ENCODE measurements at places on chromosomes 11 and 22. TPM values are rescaled to one million over a fixed set of nuclear protein-coding genes. Genes with fewer than 3 reads are reported as not detected.

DNA sequence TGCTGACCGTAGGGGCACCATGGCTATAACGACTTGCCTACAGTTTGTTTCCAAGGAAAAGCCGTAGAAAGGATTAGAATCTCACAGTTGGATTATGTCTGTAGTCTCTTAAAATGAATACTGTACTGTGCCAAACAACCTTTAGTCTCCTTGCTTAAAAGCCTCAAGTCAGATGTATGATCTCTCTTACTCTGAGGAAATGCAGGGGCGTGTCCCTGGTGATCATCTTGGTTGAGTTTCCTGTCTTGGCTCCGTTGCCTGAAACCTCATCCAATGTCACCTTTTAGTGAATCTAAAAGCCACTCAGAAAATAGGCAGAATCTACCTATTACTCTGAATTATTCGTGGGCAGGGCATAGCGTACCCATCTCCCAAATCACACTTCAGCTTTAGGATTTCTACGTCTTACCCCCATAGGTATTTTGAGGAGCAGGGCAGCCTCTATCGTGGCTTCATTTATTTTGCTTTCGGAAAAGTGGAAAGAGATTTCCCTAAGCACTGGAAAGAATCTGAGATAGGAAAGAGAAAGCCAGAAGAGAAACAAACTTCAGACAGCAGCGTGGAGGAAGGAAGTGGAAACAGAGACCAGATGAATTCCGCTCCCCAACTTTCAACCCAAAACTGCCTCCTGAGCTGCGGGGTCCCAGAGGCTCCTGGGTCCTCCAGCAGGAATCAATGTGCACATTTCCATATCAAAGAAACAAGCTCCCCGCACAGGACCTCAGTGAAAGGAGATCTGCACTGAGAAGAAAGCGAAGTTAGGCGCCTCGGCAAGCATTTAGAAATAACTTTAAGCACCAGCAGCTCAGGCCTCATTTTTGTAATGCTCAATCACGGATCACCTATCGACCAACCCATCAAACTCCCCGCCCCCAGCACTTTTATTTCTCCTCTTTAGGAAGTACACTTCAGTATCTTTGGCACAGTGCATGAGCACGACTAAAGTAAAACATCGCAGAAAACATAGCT is 245.8 kb downstream of the ETS1 start:
- DNase-seq: peak; percentile 62

GRCh38 chr11:57248780-57249383 is 11.8 kb upstream of the APLNR start:
- peak; percentile 83 for DNase-seq

- no peak for DNase-seq
Observed at GRCh38 chr22:45819305-45819704, 147.7 kb downstream of the ATXN10 start.

- DNase-seq: peak; percentile 95
Observed at GRCh38 chr22:18156878-18157713, 7.1 kb downstream of the USP18 start.

- DNase-seq: no peak
Observed at GRCh38 chr11:19077965-19078364, 17.4 kb upstream of the MRGPRX2 start.

DNA sequence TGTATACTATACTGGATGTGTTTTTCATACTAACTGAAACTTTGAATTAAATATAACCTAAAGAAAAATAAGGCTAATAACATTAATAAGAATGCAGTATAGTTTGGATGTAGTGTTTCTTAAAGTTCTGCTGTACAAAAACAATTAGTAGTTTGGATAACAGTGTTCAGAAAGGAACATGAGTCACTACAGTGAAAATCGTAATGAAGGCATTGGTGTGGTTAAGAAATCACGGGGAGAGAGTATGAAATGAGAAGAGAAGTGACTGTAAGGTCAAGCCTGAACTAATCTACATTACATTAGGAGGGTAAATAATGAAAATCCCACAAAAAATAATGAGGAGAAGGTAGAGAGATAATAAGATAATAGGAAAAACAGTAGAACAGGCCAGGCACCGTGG is 726.6 kb upstream of the ARHGAP42 start:
- DNase-seq: no peak

DNA sequence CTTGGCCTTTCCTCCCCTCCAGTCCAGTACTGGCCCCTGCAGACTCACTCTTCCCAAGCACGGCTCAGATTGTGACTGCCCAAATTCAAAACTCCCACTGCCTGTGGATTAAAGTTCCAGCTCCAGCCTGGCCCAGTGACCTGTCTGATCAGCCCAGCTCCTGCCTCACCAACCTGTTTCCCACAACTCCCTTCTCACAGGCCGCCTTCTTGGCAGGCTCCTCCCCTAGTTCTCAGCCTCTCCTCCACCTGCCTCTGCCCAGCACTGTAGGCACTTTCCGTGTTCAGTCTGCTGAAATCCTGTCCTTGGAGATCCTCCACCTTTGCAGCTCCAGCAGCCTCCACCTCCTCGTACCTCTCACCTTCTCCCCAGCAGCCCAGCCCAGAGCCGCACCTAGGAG is 68.6 kb downstream of the MICAL2 start:
- no peak for DNase-seq

CARNS1 gene
- 29.2 TPM for total RNA-seq

ZBED5 gene
- 45.4 TPM for total RNA-seq

GRCh38 chr22:48579043-48579927 is 1248.4 kb downstream of the BRD1 start:
- DNase-seq: peak; percentile 90

- DNase-seq: no peak
Observed at GRCh38 chr11:103529181-103529684, 420.0 kb downstream of the DYNC2H1 start.

- peak; percentile 42 for DNase-seq
Observed at GRCh38 chr11:43360361-43361032, 1.8 kb downstream of the TTC17 start.

DNA sequence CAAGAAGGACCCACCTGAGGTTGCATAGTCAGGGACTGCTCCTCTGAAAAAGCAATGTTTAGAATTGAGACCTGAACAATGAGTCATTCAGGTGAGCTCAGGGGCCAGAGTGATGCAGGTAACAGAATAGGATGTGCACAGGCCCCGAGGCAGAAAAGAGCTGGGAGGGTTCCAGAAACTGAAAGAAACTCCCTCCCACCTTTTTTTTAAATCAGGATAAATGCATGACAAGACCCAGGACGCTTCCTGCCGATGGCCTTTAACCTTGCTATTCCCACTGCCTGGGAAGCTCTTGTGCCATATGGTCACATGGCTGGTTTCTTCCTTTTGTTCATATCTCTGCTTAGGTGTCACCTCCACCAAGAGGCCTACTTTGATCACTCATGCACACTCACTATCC is 214.2 kb upstream of the ZBED5 start:
- no peak for DNase-seq

DNA sequence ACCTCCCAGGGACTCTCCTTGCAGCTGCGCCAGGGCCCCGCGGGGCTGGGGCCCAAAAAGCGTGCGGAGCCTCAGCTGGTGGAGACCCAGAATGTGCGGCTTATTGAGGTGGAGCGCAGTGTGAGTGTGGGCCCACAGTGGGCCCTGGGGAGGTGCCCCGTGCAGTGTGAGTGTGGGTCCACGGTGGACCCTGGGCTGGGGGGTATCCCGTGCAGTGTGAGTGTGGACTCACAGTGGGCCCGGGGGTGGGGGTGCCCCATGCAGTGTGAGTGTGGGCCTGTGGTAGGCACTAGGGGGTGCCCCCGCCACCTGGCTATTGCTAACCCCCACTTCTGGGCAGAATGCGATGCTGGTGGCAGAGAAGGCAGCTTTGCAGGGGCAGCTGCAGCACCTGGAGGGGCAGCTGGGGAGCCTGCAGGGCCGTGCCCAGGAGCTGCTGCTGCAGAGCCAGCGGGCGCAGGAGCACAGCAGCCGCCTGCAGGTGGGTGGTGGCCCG is 7.8 kb upstream of the RPS6KA4 start:
- no peak for DNase-seq

DNA sequence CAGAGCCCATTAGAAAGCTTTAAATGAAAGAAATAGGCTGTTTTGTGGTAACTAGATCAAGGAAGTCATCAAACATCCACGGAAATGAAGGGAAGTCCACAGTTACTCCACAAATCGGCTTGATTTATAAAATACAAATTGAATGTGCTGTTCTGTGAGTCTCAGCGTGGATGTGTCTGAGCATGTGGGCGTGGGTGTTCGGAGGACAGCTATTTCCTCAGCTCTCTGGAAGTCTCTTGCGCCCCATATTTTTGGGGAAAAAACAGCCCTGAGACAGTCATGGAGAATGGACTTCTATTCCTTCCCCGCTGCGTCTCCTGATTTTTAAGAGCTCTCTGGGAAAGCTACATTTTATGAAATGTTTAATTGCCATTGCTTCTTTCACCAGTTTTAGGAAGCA is 144.4 kb downstream of the EFCAB6 start:
- DNase-seq: no peak

DNA sequence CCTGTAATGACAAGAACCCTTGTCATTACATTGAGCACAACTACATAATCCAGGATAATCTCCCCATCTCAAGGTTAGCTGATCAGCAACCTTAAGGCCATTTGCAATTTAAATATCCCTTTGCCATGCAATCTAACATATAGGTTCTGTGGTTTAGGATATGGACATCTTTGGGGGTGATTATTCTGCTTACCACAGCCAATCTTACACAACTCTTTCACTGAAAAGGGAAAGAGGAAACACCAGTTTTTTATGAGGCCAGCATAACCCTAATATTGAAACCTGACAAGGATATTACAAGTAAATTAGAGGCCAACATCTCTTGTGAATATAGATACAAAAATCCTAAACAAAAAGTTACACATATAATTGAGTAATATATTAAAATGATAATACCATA is 78.5 kb downstream of the CYP2R1 start:
- no peak for DNase-seq

Measured in muscle of leg (tissue), 16 donors.